ENCODE measurements at places on chromosomes 12 and 14.

DNA sequence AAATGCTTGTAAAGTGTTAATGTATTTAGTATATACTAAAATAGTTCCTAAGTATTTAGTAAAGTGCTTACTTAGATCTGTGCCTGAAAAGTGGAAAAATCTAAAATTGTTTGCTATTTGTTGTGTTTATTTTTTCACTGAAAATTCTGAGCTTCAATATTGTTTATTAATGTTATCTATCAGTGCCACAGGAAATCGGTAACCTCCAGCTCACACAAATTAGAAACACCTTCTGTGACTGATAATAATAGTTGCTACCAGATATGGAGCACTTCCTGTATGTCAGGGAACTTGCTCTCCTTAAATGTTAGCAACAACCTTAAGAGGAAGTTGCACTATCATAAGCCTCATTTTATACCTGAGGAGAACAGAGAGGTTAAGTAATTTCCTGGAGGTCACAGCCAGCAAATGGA is 723 bp upstream of the LRP10 start:
- no peak for DNase-seq

DNA sequence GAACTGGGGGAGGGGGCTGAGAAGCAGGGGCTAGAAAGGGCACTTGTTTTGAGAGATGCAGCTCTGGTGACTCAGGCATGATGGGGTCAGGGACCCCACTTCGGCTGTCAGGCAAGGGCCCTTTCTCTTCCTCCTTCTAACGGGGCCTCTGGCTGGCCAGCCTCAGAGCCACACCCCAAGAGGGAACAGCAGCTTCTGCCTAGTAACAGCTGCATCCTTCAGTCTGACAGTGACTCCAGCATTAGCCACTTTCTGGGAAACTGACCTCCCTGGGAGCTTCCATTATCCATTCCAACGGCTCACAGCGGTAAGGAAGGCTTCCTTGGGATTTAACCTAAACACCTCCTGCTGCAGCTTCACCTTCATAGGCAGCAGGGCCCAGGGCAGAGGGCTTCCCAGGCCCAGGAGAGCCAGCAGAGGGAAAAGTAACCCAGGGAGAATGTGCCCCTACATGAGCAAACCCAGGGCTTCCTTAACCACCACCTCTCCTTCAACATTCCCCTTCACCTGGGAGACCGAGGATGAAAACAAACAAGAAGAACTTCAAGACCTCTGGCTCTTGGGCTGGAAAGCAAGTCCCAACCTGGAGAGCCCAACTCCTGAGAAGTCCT is 2.7 kb downstream of the NCKAP5L start:
- no peak for DNase-seq

GRCh38 chr12:53567961-53568808 is 58.0 kb downstream of the ATF7 start:
- no peak for DNase-seq

GRCh38 chr12:12749433-12749832 is 32.3 kb downstream of the CDKN1B start:
- DNase-seq: peak; percentile 87

DNA sequence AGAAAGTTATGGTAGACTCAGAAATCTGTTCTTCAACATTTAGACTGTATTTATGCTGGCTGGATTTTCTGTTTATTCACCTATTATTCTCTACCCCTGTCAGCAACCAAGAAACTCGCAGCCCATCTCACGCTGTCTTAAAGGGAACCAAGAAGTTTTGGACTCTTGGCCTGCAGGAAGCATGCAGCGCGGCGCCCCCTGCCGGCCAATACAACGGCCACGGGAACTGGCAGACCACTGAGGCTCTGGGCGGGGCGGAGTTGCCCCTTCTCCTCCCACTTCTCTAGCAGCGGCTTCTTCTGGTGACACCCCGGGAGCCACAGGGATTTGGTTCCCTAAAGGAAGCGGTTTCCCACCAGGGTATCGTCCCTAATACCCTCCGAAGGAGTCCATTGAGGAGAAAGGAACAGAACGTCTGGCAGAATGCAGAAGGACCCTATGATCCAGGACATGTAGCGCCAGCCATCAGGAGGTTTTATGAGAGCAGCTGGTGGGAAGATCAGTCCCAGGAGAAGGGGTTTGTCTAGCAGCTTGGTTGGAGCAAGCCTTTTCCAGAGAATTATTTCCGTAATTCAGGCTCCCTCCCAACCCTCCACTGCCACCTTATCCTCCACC is 21.0 kb upstream of the RNASE2 start:
- no peak for DNase-seq

- no peak for DNase-seq
Measured at GRCh38 chr14:103290494-103290893, 43.5 kb upstream of the EIF5 start.

GRCh38 chr12:54448344-54448743 is 25.1 kb downstream of the GTSF1 start:
- DNase-seq: no peak

DNA sequence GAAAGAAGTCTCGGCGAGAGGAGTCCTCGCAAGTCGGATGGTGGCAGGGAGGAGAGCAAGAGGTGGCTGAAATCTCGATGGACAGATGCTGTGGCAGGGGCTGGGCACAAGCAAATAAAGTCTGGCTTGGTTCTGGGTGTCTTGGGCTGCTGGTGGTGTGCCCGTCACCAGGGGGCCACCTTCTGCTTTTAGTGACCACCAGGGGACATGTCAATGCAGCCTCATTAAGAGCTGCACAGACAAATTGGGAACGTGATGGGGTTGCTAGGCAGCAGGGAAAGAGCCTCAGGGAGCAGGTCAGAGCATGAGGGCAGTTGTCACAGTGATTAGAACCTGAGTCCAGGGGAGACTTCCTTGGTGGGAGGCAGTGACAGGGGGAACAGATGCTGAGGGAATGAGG is 44.0 kb downstream of the LRRC74A start:
- no peak for DNase-seq

DNA sequence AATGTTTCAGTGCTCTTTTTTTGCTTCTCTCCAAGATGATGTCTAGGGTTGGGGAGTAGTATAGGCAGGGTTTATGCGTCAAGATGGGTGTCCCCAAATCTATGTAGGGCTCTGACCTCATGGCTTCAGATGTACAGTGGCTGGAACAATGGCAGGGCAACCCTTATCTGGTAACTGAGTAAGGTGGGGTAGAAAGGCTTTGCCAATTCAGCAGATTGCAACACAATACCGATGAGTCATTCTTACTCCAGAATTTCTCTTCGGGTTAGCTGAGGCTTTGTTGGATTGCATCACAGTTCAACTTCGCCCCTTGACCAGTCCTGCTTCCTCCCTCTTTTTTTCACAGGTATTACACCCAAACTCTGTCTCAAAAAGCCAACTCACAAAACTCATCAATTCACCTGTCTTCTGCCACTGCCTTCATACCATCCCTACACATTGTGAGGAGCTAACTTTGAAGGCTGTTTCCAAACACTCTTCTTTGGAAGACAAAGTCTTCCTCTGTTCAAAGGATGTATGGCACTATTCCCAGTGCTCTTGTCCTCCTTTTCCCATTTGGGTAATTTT is 190.2 kb upstream of the CNOT2 start:
- peak; percentile 14 for DNase-seq

DNA sequence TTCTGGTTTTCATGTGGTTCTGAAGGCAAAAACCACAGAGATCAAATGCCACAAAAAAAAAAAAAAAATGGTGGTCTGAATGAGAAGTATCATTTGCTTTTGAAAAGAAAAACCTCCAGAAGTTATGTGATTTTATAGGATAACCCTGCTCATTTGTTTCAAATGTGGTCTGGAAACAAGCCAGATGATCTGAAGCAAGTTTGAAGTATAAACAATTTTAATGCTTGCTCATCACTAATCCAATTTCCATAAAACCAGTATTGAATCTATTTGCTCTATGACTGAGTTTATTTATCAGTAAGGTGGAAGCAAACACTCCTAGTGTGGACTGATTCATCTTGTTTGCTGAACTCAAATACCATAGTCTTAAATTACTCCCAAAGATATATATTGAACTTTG is 407.3 kb upstream of the FLRT2 start:
- no peak for DNase-seq

- no peak for DNase-seq
Measured at GRCh38 chr12:125015680-125016310, 22.4 kb downstream of the BRI3BP start.

GRCh38 chr12:12877781-12878455 is 13.4 kb upstream of the GPRC5A start:
- DNase-seq: no peak

GRCh38 chr12:52069327-52070184 is at the start of gene ATG101:
Gene ATG101 (plus strand): TSS chr12:52069978. CDS start chr12:52073651, 3,673 bp downstream.
- DNase-seq: peak; percentile 88

- no peak for DNase-seq
Measured at GRCh38 chr12:449203-449602, 10.5 kb upstream of the B4GALNT3 start.

- no peak for DNase-seq
Measured at GRCh38 chr12:32714772-32715171, 35.7 kb downstream of the DNM1L start.

GRCh38 chr12:104692557-104693218 is 235.9 kb downstream of the CHST11 start:
- DNase-seq: no peak

- no peak for DNase-seq
Measured at GRCh38 chr14:91371011-91371989, 46.3 kb downstream of the CCDC88C start.

- peak; percentile 49 for DNase-seq
Measured at GRCh38 chr12:27511031-27511722, 12.8 kb upstream of the PPFIBP1 start.

- no peak for DNase-seq
Measured at GRCh38 chr12:8897081-8897480, 17.2 kb upstream of the PHC1 start.

DNA sequence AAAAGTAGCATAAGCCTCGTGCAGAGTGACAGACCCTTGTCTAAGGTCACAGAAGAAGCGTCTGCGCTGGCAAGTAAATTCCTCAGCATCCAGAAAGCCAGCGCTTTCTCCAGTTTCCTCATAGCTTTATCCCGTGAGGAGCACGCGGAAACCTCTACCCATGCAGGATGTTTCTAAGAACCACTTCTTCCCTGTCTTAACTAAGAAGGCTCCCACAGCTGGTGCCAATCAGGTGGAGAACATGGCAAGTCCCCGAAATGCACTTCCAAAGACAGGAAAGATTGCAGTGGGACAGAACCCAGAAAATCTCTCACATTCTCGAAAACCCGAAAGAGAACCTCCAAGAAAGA is 968 bp upstream of the ARID4A start:
- no peak for DNase-seq

- peak; percentile 34 for DNase-seq
Measured at GRCh38 chr12:95216711-95217376, 423 bp downstream of the FGD6 start.

GRCh38 chr12:57874166-57875108 is 27.9 kb upstream of the CTDSP2 start:
- DNase-seq: no peak

DNA sequence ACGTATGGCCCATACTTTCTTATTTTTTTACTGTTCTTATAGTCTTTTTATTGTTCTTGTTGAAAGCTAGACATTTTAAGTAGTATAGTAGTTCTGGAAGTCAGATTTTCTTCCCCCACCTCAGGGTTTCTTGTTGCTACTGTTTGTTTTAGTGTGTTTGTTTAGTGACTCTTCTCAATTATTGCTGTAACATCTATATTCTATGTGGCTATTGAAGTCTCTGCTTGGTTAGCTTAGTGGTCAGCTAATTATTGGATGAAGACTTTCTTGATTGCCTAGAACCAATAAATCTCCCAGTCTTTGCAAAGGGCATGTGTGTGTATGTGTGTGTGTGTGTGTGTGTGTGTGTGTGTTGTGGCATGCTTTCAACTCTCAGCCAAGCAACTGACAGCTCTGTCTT is 34.3 kb upstream of the UNC79 start:
- DNase-seq: no peak

DNA sequence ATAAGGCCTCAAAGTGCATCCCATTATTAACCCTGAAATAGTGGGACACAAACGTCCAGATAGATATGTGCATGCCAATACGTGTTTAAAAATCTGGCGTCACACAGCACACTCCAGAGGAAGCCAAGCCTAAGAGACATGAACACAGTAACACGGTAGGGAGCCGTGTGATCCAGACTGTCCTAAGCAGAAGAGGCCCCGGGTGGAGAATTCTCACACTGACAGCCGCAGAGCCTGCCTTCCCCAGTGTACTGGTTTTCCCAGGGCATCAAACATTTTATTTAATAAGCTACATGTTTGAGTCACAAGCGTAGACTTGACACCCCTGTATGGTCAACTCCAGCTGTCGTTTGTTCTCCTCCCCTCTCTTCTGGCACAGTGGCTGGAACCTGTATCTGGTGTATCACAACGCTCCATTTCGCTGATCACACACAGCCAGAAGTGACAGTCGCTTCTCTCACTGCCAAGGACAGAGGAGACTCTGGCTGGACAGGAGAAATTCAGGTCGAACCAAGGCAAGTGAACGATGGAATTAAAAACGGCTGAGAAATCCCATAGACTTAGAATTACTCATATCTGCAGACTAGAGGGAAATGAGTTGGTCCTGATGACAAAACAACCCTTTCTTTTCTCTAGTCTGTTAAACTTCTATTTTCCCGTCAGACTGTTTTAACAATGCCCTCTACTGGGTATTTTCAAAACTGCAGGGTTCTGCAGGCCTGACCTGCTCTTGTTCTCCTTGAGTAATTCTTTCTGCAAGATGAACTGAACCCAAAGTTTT is 359.9 kb downstream of the RGS6 start:
- peak; percentile 37 for DNase-seq

- peak; percentile 6 for DNase-seq
Measured at GRCh38 chr12:70719672-70720420, 82.6 kb upstream of the PTPRB start.

GRCh38 chr12:16415155-16415554 is 67.7 kb downstream of the MGST1 start:
- DNase-seq: no peak

- peak; percentile 58 for DNase-seq
Measured at GRCh38 chr12:4663971-4664505, 15.1 kb downstream of the NDUFA9 start.

GRCh38 chr12:31589598-31589903 is 1.4 kb downstream of the DENND5B start:
- no peak for DNase-seq

DNA sequence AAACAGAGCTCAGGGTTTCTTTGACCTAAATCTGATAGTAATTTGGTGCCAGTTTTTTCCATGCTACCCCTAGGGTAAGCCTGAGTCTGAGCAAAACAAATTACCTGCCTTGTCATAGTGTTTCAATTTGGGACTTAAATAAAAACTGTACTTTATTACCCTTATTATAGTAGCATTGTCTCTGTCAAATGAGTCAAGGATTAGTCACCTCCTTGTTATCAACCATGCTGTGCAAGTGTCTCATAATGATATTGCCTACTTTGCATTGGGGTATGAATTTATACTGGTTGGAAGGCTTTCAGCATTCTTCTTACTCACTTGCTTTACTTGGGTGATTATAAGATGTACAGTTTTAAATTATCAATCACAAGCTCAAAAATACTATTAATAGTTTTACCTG is 380.0 kb downstream of the LRFN5 start:
- peak; percentile 36 for DNase-seq

Data from kidney glomerular epithelial cell (primary cell).